ENCODE measurements at places on chromosomes 2 and 18. TPM values are rescaled to one million over a fixed set of nuclear protein-coding genes. Genes with fewer than 3 reads are reported as not detected.

GRCh38 chr2:80748592-80748991, 444.0 kb upstream of the LRRTM1 start:
- no peak for DNase-seq

DNA sequence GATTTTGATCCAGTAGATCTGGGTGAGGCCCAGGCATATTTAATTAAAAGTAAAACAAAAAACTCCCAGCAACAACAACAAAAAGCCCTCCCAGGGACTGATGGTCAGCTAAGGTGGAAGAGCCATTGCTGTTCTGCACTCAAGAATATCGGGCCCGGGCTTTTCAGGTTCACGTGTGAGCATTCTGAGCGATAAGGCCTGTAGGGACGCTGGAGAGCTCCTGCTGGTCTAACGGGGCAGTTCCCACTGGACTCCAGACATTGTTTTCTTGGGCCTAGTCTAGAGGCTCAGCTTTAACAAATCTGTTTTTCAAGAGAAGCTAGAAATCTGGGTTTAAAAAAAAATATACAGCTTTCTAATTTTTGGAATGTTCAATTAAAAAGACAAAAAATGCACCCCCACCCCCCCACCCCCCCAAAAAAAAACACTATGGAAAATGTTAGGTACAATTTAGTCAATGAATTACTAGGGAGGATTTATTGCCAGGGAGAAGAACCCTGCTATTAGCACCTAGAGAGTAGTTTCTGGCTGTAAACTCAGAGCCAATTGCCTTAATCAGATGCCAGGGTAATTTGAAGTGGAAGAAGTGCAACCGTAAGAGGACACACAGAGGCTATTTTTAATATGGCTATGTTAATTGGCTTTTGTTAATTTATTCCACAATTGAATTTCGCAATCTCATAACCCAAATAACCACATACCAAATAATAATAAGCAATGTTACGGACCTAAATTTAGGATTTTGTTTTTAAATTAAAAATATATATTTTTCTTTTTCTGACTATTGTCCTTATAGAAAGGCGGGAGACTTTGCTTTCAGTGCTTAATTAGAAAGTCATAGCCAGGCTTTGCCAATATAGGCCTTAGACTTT, 78.9 kb downstream of the MAP4K4 start:
- DNase-seq: no peak

GRCh38 chr18:13543811-13544732, 182.3 kb downstream of the FAM210A start:
- no peak for DNase-seq

DNA sequence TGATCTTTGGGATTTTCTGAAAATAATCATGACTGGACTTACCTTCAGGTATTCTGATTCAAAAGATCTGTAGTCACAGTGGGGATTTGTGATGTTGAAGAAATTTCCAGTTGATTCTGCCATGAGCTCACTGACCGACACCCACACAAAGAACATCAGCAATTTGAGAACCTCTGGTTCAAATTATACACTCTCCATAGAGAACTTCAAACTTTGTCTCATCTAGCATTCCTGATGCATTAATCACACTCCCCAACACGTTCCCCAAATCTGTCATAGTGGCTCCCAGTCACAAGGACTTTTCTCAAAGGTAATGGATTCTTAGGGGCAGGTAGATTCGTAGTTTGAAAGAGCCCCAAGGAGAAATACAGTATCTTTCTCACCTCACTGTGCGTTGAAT, 584.3 kb downstream of the FBXO15 start:
- DNase-seq: no peak

DNA sequence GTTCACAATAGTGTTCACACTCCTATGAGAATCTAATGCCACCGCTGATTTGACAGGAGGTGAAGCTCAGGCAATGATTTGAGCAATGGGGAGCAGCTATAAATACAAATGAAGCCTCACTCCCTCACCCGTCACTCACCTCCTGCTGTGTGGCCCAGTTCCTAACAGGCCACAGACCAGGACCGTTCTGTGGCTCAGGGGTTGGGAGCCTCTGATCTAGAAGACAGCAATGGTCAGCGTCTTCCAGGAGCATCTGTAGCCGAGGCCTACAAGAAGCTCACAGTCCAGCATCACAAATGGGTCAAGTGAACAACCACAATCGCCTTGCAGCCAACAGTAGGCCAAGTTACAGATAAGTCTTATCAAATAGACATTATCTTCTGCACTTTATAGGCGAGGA, 110.0 kb upstream of the SLC66A3 start:
- no peak for DNase-seq

DNA sequence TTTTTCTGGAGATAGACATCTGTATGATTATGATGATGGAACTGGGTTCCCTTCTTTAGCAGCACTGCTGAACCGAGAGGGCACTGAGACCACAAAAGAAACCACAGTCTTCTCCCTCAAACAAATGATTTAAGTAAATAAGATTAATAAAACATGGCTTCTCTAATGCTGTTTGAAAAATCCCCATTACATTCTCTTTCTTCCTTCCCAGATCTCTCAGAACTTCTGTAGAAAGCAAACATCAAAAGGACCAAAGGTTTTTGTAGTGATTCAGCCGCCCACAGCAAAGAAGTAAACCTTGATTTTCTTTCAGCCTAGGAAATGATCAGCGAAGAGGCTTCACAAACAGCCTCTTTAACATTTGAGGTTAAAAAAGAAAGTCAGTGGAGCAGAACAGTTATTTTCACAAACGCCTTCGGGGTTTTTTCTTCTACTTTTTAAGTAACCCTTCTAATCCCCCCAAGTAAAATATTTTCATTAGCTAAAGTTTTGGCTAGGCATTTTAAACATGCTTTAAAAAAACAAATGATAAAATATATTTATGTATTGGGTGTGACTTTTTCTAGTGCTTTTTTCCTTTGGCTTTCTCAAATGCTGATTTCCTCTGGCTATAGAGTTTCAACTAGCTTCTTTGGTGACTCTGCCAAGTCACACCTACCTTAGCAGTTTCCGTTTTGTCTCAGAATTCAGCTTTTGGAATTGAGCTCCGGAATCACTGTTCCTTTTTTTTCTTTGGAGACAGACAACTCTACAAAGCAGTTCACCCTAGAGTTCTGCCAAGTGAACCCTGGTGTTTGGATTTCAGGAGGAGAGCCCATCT, 89.6 kb downstream of the UPP2 start:
- DNase-seq: no peak

DNA sequence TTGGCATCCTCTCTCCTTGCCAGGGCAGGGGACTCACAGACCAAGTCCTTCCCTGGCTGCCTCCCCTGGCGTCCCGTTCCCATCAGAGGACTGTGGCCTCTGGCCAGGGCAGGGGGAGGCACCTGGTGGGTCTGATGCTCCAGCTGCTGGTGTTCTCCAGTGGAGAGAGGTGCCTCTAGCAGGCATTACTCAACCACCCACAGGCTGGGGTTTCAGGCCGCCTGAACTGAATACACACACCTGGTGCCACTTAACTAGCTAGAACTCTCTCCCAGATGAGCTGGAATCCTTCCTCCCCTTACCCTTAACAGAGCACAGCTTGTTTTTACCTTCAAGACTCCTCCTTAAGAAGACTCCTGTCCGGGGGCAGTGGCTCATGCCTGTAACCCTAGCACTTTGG, 37.7 kb upstream of the CNGA3 start:
- DNase-seq: no peak

RPIA gene
- total RNA-seq: 15.6 TPM

CD8B2 gene
- total RNA-seq: not detected

SIX2 gene
- total RNA-seq: not detected

RESP18 gene
- total RNA-seq: not detected
